Stimulated activated CD4-positive, alpha-beta T cell treated with anti-CD3 and anti-CD28 coated beads, Interleukin-12 subunit alpha, Interleukin-12 subunit beta, amount 100 ng/mL, for 4 hours (primary cell): ENCODE measurements at places on chromosomes 3 and 15.

GRCh38 chr3:107068980-107069379, 308.3 kb upstream of the CCDC54 start:
- no peak for DNase-seq

- DNase-seq = no peak
These were observed 113.9 kb downstream of the TFDP2 start for GRCh38 chr3:142035308-142035922.

- DNase-seq = no peak
These were observed 60.5 kb upstream of the MME start for GRCh38 chr3:155019575-155019974.

GRCh38 chr3:130779031-130779430, 32.4 kb upstream of the PIK3R4 start:
- no peak for DNase-seq

DNA sequence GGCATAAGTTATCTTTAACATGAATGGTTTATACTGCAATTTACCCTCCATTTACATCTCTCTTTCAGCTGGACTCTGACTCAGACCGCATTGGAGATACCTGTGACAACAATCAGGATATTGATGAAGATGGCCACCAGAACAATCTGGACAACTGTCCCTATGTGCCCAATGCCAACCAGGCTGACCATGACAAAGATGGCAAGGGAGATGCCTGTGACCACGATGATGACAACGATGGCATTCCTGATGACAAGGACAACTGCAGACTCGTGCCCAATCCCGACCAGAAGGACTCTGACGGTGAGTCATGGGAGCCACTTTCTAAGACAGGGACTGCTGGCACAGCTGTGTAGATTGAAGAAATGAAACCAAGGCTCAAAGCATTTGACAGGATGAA, 11.6 kb downstream of the THBS1 start:
- DNase-seq = no peak

- no peak for DNase-seq
These were observed 241.1 kb downstream of the PLCL2 start for GRCh38 chr3:17125738-17126442.

DNA sequence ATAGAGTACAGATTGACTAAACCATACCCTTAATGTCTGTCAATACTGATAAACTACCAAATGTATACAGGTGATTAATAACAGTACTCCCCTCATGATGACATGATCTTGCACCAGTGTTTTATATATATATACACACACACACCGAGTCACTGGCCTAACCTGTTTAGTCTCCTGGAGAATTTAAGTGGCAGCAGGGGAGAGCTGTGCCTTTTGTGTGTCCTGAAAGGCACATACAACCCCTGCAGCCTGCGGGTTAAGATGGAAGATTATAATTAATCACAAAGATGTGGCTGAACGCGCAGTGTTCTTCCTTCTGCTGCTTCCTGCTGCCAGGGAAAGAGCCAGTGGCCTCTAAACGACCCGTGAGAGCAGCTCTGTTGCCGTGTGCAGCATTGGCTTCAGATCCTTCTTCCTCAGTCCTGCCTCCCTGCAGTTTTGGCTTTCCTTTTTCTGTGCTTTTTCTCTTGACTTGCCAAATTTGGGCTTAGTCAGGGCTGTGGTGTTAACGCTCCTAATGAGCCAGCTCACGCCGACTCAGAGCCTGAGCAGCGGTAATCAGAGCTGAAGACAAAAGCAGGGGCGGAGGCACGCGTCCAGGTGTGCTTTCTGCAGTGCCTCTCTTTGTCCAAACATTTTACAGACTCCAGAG, 42.5 kb upstream of the UBE3A start:
- no peak for DNase-seq

DNA sequence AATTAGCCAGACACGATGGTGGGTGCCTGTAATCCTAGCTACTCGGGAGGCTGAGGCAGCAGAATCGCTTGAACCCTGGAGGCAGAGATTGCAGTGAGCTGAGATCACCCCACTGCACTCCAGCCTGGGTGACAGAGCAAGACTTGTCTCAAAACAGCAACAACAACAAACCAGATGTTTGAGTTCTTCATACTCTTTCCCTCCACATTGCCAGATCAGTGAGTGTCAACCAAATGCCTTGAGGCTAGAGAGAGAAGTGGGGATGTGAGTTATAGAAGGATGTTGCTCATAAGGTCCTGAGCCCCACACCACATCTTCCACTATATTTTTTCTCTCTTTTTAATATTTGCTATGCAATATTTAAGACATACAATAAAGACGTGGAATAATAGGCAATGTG, 19.8 kb downstream of the MAPKBP1 start:
- no peak for DNase-seq

- no peak for DNase-seq
These were observed 74.3 kb upstream of the EOMES start for GRCh38 chr3:27796365-27796875.

DNA sequence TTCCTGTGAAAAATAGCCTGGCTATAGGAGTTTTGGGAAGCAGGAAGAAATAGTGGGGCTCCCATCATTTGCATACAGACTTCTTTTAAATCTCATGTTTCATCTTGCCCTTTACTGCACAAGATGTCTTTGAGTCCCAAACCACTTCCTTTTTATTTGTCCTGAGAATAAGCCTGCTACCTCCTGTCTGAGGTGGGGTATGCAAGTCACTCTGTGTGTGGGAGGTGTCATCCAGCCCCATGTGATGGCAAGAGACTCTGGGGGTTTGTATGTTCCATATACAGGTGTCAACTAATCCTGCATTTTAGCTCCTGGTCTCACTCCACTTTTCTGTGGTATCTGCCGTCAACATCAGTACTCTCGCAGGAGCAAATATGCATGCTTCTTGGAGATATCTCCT, 102.0 kb downstream of the OTOL1 start:
- DNase-seq = no peak

DNA sequence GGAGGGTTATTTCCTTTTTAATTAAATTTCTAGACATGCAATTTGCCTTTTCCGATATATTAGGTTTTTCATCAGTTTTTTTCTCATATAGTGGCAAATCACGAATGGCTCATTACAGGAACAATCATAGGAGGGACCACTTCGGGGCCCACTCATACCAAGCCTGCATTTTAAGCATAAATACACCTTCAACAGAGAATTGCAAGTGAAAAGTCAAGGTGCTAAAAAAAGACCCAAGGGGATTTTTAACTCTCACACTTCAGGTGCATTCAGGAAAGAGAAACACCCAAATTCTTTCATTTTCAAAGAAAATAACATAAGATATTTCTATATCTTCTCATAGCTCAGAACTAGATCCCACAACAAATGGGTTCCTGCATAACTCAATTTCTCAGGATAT, 979.6 kb upstream of the NR2F2 start:
- no peak for DNase-seq

DNA sequence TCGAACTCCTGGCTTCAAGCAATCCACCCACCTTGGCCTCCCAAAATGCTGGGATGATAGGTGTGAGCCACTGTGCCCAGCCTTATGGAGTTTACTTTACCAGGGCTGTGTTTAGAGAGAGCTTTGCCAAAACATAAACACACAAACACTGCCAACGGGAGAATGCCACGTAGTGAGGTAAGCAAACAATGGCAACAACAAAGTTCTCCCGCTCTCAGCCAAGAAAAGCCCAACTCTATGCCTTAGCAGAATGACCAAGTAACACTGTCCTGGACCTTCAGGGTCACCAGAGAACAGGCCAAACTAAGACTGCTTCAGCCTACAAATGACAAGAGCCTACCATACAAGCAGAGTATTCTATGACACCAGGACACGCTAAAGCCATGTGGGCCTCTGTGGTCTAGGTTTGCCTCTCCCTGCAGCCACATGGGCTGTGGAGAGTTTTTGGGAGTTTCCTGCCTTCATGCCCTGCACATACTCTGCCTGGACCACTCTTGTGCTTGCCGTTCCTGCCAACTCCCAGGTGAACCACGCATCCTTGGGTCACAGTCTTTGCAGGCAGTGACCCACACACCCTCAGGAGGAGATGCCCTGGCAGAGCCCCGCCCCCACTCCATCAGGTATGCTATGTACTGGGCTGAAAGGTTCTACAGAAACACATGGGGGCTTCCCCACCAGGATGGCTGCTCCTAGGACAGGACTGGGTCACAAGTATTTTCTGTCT, 21.6 kb upstream of the CNBP start:
- no peak for DNase-seq

DNA sequence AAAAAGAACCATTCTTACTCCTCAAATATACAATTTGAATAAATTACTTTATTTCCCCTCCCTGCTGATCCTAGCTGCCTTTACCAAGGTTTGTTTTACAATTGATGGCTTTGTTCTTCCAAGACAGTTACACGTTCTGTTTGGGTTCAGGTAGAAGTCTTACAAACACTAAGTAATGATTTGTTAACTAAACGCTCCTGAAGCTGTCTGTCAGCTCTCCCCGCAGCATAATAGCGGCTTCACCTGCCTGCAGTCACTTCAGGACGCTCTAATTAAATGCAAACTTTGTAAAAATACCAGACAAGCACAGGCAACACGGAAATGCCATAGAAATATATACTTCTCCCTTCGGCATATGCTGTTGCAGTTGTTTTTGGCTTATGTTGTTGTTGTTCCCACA, 176.4 kb upstream of the MDFIC2 start:
- DNase-seq = no peak

DNA sequence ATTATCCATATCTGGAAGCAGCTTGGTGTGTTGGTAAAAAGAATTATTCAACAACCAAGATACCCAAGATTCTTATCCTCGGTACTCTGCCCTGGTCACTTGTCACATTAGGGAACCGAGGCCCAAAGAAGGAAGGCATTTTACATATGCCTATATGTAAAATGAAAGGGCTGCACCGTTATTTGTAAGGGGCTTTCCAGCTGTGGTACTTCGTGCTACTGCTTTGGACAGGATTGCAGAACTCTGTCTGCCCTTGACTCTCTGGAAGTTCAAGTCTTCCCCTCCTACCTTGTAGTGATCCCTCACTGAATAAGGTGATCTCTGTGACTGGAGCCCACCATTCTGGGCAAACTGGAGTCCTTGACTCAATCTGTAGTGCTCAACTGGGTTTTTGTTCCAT, 198.9 kb upstream of the TOPAZ1 start:
- DNase-seq = no peak

- no peak for DNase-seq
These were observed 13.4 kb upstream of the GHSR start for GRCh38 chr3:172461530-172462138.

GRCh38 chr3:27488821-27489220, 4.6 kb upstream of the SLC4A7 start:
- no peak for DNase-seq

DNA sequence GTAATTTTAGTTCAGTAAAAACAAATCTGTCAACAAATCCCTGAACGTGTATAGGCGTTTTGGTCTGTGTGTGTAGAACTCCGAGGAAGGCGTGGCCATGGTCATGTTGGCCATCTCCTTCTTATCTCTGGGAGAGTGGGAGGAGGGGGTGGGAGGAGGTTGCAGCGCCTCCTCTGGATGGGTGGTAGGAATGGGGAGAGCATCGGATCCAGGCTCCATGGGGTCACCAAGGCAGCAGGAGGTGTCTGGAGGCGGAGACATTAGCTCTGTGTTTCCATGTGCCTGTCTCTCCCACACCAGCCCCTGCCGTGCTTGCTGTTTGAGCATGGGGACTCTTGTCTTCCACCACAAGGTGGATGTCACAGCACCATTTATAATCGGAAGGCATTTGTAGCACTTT, 34.5 kb upstream of the TRPM1 start:
- no peak for DNase-seq

GRCh38 chr3:166986000-166986399, 394.1 kb downstream of the ZBBX start:
- DNase-seq = no peak

DNA sequence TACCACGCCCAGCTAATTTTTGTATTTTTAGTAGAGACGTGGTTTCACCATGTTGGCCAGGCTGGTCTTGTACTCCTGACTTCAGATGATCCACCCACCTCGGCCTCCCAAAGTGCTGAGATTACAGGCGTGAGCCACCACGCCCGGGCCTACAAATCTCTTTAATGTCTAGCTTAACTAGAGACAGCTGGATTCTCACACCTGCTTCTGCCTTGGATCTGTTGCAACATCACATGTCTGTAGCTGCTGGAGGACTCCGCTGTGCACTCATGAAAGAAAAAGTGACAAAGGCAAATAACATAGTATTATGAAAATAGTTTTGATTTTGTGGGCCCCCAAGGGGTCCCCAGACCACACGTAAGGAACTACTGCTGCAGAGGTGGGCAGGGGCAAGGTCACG, 85.9 kb downstream of the NCEH1 start:
- no peak for DNase-seq

GRCh38 chr3:38270606-38271005, 5.0 kb downstream of the SLC22A13 start:
- DNase-seq = no peak

DNA sequence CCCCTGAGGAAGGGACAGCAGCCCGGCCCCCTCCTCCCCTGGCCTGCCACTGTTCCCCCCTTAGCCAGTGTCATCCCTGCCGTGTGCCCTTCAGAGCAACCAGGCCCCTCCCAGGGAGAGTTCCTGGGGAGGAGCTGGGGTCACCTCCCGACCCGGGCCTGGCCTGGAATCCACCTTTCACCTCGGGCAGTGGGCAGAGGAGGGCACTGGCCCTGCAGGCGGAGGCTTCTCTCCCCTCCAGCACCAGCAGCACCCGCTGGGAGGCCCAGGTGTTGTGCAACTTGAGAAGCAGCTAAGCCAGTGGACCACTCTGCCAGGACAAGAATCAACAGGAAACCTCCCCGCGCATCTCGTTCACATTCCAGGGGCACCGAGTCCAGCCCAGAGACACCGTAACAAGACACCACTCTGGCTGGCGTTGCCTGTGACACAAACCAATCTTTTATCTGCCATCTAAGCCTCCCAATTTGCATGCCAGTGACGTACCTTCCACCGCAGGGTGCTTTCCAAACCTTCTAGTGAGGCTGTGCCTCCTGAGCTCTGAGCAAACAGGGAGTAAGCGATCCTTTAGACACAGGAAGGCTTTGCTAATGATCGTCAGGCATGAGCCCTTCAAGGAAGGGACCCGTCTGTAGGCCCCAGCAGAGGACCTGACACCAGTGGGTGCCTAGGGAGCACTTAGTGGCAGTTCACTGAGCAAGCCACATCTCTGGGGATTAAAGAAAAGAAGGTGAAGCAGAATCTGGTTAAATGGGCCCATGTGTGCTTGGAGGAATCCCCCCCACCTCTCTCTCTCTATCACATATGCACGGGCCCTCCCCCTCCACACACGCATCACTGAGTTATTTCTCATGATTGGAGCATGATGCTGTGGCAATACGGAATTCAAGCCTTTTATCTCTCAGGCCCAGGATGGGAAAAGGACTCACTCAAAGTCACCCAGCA, 98.9 kb upstream of the TLE3 start:
- DNase-seq = peak; percentile 19

DNA sequence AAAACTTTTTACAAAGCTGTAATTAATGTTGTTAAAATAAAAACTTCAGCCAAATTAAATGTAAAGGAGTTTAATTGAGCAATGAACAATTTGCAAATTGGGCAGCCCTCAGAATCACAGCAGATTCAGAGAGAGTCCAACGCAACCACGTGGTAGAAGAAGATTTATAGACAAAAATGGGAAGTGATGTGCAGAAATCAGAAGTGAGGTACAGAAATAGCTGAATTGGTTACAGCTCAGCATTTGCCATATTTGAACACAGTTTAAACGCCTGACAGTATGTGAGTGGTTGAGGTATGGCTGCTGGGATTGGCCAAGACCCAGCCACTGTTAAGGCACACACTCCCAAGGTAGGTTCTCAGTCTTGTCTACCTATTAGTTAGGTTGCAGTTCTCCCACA, 14.4 kb upstream of the PLA2G4D start:
- DNase-seq = no peak

GRCh38 chr3:14819671-14820070, 909 bp downstream of the FGD5 start:
- DNase-seq = no peak

- no peak for DNase-seq
These were observed 464.3 kb upstream of the WNT5A start for GRCh38 chr3:55951388-55951787.
